KBM-7 (cell line): ENCODE measurements at places on chromosomes 4 and X.

DNA sequence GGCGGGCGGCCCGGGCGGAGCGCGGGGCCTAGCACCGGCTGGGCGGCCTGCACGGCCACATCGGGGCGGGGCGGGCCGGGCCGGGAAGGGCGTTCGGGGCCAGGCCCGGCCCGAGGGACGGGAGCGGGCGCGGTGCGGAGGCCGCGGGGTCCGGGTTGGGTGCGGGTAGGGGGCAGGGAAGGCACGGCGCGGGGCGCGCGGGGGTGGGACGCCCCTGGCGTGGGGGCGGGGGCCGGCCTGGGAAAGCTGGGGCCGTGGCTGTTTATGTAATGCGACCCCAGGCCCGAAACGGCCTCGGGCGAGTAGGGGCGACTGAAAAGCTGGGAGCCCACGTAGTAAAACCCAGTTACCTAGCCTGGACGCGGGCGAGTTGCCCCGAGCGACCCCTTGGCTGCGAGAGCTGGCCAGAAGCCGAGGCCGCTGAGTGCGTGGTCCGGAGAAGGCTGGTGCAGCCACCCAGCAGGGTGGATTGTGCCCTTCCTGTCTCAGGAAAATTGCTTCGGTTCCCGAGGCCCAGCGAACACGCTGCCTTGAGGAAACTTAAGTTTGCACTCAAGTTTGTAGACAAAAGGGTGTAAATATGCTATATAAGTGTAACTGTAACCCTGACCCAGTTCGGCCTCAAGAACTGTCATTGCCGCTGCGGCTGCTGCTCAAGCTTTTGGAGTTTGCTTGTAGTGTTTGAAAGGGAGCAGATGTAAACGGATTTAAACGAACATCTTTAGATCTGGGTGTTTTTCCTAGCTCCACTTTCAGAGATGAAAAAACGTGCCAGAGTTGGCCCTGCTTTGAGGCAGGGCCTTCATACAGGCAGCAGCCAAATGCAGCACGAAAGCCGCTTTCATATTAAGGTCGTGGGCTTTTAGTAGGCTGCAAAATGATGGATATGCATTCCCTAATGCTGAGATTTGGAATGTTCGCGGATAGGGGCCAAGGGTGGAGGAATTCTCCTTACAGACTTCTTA, 674 bp downstream of the SEC24B start:
- peak; percentile 43 for DNase-seq

DNA sequence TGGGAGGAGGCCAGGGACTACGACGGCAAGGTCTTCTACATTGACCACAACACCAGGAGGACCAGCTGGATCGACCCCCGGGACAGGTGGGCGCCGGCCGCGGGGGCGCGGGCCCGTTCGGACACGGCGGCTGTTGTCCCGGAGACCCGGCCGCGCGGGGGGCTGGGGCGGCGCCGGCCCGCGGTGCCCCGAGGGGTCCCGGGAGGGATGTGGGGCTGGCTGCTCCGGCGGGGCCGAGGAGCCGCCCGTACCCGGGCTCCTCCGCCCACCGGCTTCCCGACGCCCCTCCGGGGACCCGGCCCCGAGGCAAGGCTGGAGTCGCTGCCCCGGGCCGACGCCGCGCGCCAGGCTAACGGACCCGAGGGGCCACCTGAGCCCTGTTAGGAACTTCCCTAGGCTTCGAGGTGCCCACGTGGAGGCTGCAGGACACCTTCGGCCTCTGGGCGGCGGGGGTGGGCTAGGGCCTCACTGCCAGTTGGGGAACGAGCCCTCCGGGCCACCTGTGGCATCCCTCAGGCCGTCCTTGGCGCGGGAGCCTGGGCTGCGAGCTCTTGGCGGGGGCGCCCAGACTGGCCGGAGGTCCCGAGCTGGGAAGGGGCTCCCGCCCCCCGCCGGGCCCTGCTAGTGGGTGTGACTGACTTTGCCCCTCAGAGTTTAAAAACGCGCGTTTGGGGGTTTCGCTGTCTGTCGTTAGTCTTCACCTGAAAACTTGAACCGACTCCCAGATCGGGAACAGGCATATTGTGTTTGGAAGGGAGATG, 660 bp downstream of the WWC2 start:
- DNase-seq: peak; percentile 53

- DNase-seq: no peak
Observed at GRCh38 chrX:148416142-148416541, 84.3 kb upstream of the AFF2 start.

GRCh38 chr4:41212616-41213203, 1.6 kb downstream of the APBB2 start:
- peak; percentile 74 for DNase-seq

DNA sequence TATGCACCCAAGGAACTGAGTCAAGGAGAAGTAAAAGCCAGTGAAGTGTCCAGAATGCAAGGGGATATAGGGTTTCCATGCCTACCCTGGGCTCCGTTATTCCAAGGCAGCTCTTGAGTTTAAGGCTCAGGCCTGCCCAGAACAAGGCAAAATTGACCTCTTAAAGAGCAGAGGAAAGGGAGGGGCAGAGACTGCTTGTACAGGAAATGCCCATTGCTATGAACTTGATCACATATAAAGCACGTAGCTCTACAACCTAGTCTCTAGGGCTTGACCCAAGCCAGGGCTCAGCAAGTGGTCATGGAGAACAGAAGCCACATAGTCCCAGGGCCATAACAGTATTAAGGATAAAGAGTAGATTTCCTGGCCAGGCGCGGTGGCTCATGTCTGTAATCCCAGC, 58.2 kb upstream of the MSN start:
- DNase-seq: no peak

DNA sequence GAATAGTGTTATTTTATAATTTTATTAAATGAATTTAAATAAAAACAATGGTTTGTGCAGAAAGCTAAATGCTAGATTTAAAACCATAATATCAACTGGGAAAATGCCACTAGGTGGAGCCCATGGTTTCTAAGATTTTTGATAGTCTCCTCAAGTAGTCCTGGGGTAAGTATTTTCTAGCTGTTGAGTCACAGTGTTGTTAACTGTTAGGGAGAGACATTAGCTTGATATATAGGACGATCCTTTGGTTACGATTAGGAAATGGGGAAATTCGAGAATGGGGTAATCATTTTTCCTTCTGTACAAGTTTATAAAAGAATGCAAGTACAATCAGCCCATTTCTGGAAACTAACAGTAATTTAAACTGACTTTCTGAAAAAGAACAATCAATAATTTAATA, 378.4 kb downstream of the ANKRD50 start:
- peak; percentile 45 for DNase-seq

GRCh38 chr4:139315221-139315675, 13.0 kb upstream of the NDUFC1 start:
- DNase-seq: no peak

DNA sequence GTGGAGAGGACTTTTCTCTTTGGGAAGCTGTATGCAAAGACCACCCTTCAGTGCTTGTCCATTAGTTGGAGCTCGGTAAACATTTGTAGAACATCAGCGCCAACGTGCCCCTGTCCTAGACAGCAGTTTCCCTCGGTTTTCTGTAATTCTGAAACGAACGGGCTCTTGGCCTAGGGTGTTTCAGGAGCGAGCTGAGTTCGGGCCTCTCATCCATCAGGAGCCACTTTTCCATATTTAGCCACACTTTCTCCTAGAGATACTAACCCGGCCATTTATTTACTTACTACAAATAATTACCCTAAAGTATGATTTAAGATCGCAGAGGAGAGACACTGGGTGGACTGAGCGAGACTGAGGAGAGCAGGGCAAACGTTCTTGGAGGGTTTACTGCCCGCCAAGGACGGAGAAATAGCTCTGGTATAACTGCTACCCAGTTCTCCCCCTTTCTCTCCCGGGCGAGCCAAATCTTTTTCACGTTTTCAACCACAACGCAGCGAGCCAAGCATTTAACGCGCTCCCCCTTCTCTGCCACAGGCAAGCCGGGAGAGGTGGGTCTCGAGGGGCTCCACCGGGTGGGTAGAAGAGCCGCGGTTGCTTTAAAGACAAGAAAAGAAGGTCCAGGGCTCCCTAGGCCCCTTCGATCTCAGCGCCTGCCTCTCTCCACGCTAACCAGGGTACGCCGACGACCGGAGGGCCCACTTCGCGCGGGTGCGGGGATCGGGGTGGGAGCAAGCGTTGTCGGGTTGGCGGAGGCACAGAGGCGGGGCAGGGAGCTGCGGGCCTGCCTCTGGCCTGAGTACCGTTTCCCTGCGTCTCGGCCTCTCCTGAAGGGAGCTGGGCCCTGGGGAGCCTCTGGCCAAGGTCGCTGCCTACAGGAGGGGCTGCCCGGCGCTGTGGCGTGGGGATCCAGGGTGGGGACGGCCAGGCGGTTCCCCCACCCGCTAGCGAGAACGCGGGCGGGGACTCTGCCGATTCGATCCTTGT, 10.8 kb upstream of the PITX2 start:
- no peak for DNase-seq

DNA sequence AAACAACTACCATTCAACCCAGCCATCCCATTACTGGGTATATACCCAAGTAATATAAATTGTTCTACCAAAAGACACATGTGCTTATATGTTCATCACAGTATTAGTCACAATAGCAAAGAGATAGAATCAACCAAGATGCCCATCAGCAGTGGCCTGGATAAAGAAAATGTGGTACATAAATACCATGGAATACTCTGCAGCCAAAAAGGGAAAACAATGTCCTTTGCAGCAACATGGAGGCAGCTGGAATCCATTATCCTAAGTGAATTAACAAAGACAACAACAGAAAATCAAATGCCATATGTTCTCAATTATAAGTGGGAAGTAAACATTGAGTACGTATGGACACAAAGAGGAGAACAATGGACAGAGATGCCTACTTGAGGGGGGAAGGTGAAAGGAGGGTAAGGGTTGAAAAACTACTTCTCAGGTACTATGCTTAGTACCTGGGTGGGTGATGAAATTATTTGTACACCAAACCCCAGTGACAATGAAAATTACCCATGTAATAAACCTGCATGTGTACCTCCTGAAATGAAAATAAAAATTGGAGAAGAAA, 632.1 kb upstream of the AADAT start:
- no peak for DNase-seq

DNA sequence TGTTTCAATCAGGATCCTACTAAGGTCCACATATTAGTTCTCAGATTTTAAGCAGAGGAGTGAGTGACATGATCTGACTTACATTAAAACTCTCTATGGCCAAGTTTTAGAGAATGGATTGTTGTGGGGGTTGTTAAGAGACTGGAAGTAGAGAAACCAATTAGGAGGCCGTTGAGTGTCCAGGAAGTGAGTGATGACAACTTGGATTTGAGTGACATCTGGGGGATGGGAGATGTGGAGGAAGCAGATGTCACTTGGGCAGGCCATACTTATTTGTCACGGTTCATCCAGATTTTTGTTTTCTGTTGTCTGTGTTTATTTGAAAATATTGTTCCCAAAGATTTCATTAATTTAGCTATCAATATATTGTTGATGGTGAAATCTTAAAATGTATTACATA, 28.3 kb downstream of the ADD1 start:
- DNase-seq: peak; percentile 70

- DNase-seq: no peak
Observed at GRCh38 chr4:24279469-24279868, 304.9 kb downstream of the DHX15 start.

- DNase-seq: no peak
Observed at GRCh38 chrX:47475476-47475875, 7.5 kb downstream of the ZNF41 start.

GRCh38 chr4:121656269-121656641, 40.5 kb downstream of the ANXA5 start:
- DNase-seq: peak; percentile 57

GRCh38 chr4:55125087-55125721, at the start of gene KDR:
Gene KDR (minus strand): TSS chr4:55125595. CDS start chr4:55125293, 302 bp downstream.
- DNase-seq: no peak

- no peak for DNase-seq
Observed at GRCh38 chr4:86220121-86220520, 139.7 kb downstream of the MAPK10 start.

GRCh38 chr4:84927428-84927827, 39.1 kb downstream of the WDFY3 start:
- no peak for DNase-seq
